ENCODE measurements at places on chromosomes 2 and 18.

- no peak for DNase-seq
Measured at GRCh38 chr2:221555494-221555846, 16.6 kb downstream of the EPHA4 start.

DNA sequence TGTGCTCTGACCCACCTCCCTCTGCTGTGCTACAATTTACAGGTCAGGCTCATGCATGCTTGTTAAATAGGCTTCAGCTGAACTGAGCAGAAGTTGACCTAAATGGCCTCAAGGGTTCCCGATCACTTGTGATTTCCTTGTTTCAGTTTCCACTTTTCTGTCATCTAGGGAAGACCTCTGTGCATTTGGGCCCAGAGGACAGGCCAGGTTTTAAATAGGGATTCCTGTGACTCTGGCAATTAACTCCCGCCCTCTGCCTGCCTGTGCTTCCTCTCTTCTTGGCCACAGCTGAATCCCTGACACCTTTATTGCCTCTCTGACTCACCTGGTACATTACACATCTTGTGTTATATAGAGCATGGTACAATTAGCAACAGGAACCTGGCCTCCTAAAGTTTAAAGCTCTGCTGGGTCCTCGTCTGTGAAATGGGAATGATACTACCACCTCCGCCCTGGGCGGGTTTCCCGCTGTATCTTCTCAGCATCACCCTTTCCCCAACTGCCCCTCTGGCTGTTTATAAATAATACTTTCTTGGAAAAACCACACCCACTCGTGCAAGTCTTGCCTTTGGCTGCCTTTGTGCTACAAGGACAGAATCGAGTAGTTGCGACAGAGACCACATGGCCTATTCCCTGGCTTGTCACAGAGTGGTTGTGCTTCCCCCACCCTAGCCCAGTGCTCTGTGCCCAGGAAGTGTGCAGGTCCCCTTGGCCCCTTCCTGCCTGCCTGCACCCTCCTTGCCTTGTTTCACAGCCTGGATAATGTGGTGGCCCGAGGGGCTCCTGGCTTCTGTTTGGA is 7.9 kb downstream of the CABLES1 start:
- no peak for DNase-seq

DNA sequence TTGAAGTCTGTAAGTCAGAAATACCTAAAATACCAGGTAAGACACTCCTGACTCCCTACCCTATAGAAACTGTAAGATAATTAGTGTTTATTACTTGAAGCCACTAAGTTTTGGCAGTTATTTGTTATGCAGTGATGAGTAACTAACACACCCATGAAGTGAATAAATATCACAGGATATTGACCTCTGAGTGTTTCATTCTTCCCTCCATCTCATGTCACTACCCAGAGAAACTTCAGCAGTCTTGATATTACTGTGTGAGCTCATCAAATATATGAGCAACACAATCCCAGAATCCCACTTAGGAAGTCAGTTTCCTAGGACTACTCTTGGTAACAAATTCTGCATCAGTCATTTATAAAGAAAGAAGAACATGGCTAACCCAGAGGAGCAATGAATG is 529.7 kb downstream of the FBXO15 start:
- DNase-seq: no peak

- no peak for DNase-seq
Measured at GRCh38 chr2:121858369-121858768, 102.9 kb downstream of the TSN start.

- no peak for DNase-seq
Measured at GRCh38 chr2:2188344-2188920, 142.6 kb downstream of the MYT1L start.

DNA sequence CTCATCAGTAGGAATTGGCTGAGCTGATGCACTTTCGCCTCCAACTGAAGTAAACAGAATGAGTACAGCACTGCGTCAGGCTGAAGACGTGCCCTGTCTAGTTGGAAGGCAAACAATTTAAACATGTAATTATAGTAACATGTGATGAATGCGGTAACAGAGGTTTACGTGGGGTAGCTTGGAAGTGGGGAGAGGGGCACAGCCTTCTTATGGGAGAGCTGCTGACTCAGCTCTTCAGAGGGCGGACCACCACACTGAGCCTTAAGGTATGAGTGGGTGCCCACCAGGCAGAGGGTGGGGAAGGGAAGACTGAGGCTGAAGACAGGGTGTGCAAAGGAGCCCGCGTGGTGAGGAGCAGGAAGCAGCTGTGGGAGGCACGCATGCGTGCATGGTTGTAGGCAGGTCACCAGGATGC is 6.2 kb upstream of the EHD3 start:
- DNase-seq: no peak

GRCh38 chr2:108583903-108584520 is 49.7 kb downstream of the LIMS1 start:
- peak; percentile 7 for DNase-seq

- DNase-seq: no peak
Measured at GRCh38 chr2:128775914-128776285, 457.2 kb upstream of the HS6ST1 start.

GRCh38 chr2:43159797-43160196 is 66.6 kb downstream of the ZFP36L2 start:
- DNase-seq: no peak

DNA sequence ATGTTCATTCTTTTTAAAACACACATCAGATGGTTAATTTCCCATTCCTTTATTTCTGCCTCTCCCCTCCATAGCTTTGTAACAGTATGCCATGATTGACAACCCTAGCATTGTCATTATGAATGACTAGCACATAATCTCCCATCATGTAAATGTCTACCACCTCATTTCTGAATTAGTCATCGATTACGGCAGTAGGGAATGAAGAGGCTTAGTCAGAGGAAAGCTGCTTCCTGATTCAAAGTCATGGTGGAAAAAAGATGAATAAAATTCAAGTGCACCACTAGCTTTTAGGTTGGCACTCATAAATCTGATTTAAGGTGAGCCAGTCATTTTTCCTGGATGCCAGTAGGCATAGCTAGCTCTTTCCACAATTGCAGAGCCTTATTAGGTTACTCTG is 19.1 kb upstream of the ACMSD start:
- no peak for DNase-seq

- DNase-seq: no peak
Measured at GRCh38 chr2:1282552-1282951, 130.7 kb upstream of the TPO start.

DNA sequence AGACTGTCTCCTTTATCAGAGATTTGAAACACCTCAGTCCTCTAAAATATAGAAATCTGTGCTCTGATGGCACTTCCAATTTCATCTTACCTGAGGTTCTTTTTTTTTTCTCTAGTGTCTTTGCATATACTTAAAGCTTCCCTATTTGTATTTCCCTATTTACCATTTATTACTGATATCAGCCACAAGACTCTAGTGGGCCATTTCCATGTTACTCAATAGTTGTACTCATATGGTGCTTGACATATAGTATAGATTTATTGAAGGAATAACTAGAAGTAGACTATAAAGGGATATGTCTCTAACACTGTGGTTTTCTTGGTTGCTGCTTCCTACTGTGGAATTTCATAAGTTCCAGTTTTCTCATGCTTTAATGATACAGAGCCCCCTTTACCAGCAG is 3.0 kb downstream of the RBM45 start:
- no peak for DNase-seq

DNA sequence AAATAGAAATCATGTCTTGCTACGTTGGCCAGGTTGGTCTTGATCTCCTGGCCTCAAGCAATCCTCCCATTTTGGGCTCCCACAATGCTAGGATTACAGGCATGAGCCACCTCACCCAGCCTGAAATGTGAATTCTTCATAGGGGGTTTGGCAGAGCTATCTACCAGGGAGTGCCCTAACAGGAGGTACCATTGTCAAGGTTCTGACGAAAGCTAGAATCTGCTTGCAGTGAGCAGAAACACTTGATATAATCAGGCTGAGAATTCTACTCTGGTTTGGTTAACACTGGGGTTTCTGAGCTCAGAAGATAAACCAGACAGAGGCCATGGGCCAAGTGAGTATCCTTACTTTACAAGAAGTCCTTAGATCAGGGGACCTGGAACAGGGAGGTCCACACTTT is 7.2 kb upstream of the LAMA3 start:
- DNase-seq: no peak

GRCh38 chr2:54845094-54845493 is 121.6 kb downstream of the EML6 start:
- DNase-seq: no peak

DNA sequence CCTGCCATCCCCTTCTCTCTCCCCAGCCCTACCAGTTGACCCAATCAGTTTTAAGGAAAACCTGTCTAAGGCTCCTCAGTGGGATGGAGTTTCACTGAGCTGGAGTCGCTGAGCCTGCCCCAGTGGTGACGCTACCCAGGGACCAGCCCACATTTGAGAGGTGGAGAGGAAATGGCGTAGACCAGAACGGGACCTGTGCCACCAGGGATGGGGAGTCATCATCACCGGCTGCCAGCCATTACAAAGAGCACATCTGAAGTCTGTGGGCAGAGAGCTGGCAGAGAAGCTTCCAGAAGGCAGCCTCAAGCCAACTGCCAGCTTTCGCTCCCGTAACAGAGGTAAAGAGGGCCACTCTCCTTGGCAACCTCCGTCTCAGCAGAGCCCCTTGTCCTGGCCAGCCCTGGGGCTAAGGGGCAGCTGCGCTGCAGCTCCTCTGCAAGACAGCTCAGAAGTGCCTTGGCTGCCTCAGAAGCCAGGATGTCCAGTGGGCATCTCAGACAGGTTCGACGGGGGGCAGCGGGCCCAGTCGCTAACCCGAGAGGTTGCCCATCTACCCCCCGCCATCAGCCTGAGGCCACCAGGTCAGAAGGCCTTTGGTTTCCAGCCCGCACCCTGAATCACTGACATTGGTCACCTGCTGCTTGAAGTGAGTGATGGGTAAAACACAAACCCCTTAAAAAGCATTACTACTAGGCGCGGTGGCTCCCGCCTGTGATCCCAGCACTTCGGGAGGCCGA is 15.4 kb downstream of the SDC1 start:
- DNase-seq: no peak

DNA sequence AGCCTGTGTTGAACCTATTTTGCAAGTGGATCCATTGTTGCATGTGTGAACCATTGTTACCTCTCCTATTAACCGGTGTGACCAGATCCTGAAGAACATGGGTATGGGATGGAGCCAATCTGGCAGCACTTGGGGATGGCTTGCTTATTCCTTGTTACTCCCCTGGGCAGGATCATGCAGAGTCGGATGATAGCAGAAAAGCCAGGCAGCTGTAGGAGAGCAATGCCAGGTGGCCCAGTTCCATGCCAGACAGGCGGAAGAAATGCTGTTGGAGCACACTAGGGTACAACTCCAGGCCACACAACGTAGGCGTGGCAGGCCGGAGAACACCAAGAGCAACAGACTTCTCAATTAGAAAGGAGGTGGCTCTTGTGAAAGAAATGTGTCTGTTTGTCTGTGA is 16.3 kb upstream of the MYO1B start:
- DNase-seq: no peak

DNA sequence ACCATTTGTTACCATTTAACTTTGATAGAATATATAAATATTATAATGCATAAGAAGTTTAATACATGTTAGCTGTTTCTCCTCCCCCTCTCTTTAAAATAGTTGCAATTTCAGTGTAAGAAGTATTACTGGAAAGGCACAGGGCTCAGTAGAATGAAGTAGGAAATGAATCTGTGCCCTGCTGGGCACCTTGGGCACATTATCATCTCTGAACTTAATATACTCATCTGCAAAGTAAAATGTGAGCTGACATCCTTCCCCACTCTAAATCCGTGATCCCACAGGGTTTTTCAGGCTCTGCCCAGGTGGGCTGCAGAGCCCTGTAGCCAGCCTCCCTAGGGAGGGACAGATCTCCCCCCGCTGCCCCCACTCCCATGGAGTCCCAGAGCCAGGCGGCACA is 56.8 kb downstream of the DPP4 start:
- no peak for DNase-seq

DNA sequence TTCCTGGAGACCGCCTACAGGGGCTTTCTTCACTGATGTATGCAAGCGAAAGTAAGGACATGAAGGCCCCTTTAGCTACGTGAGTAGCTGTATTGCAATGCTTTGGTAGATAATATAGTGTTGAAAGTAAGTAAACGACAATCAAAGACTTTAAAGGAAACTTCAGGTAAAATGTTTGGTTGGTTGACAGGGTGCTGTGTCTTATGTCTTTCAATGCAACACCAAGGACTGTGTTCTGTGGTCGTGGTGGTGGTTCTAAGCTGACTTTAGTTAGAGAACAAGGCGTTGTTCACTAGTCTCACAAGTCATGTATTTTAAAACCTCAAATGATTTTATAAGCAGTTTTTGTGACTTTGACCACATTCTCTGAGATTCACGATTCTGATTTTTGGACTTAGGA is 58.0 kb upstream of the CABYR start:
- no peak for DNase-seq

DNA sequence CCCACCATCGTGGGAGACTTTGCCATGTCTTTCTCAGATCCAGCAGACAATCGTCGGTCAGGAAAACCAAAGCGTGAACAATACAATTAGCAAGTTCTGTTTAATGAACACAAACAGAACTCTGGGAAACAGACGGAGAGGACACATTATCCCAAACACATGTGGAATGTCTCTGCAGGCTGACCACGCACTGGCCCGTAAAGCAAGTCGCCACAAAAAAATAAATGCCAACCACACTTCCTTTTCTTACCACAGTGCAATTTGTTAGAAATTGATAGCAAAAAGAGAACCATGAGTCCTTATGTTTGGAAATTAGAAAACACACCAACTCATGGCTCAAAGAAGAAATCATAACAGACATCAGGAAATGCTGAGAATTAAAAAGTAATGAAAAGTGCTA is 210.9 kb downstream of the TWIST2 start:
- DNase-seq: no peak

- no peak for DNase-seq
Measured at GRCh38 chr2:136022396-136023146, 37.1 kb upstream of the DARS1 start.

DNA sequence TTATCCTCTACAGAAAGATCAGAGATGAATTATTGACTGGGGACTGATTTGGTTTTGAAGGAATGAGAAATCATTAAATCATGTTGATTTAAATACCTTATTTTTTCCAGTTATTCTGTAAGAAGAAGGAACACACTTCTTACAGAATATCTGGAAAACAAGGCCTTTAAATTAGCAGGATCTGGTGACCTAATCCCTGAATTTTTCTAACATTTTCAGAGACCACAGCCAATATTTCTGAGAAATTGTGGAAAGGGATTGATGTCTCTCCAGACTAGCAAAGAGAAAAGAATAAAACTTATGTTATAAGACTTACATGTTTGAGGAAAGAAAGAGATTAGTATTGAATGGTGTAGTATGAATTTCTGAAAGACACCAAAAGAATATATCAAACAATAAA is 104.0 kb downstream of the KCNE4 start:
- no peak for DNase-seq

Data from NCI-H187 treated with DMSO at 0.1 percent for 48 hours (cell line).